ENCODE measurements at places on chromosomes 12 and 14.

DNA sequence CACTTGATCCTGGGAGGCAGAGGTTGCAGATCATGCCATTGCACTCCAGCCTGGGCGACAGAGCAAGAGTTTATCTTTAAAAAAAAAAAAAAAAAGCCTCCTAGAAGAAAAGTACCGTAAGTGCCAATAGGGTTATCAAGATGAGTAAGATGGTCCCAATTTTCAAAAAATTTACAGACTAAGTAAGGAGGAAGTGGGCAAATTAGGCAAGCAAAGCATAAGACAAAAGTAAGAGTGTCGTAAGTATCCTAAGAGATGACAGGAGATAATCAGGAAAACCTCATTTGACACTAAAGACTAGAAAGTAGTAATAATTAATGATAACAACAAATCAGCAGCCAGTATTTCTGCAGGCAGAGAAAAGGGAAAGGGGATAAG, 12.2 kb downstream of the PYM1 start:
- peaks cover 25% of the 10 kb centered on the region for H3K36me3 ChIP-seq
- no peak overlapping the region for H3K4me3 ChIP-seq
- H3K27me3 ChIP-seq: no peaks in the 10 kb centered on the region
- peak overlapping the region; percentile 9 for H3K27ac ChIP-seq
- peaks cover 36% of the 10 kb centered on the region for H3K4me1 ChIP-seq
- no peak for DNase-seq

DNA sequence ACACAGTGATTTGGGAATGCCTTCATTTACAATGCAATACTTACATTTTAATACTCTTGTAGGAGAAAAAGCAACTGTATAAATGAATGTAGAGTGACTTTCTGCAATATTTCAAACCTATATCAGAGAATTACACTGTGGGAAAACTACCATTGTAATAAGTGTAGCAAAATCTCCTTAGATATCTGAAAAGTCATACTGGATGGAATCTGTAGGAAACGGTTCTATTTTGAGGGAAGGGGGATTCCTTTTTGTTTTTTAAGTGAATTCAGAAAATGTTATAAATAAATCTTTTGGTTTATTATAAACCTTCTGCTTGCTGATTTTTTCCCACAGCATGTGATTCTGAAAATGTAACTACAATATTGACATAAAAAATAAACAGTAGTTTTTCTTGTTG, 23.0 kb downstream of the ZNF891 start:
- no peak overlapping the region for H3K4me3 ChIP-seq
- H3K4me1 ChIP-seq: no peaks in the 10 kb centered on the region
- H3K27ac ChIP-seq: no peak overlapping the region

DNA sequence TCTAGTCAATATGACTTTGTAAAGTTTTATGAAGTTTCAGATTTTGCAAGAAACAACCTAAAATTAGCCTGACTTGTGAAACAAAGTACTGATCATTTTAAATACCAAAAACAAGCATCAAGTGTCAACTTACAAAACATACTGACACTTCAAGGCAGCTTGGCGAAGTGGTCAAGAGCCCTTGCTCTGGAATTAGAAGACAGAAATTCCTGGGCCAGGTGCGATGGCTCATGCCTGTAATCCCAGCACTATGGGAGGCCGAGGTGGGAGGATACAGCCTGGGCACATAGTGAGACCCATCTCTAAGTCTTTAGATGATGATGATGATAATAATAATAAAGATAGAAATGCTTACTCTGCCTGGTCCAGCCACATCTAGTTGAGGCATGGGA, 45.4 kb upstream of the NR2C1 start:
- DNase-seq: no peak
- peak overlapping the region; percentile 81 for H3K27ac ChIP-seq
- no peaks in the 10 kb centered on the region for H3K27me3 ChIP-seq

DNA sequence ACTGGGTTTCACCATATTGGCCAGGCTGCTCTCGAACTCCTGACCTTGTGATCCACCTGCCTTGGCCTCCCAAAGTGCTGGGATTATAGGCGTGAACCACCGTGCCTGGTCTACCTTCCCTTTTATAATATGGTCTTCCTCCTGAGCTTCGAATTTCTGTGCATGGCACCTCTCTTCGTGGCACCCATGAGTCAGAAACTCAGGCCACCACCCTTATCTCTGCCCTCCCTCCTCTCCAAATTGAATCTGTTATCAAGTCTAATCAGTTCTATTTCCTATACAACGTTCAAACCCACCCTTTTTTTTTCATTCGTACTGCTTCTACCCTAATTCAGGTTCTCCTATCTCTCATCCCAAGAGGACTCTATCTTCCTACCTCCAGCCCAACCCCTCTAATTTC, 5.0 kb upstream of the TINF2 start:
- H3K36me3 ChIP-seq: no peaks in the 10 kb centered on the region
- peaks cover 4% of the 10 kb centered on the region for H3K27me3 ChIP-seq
- peaks cover 34% of the 10 kb centered on the region for H3K4me1 ChIP-seq
- H3K27ac ChIP-seq: no peak overlapping the region

DNA sequence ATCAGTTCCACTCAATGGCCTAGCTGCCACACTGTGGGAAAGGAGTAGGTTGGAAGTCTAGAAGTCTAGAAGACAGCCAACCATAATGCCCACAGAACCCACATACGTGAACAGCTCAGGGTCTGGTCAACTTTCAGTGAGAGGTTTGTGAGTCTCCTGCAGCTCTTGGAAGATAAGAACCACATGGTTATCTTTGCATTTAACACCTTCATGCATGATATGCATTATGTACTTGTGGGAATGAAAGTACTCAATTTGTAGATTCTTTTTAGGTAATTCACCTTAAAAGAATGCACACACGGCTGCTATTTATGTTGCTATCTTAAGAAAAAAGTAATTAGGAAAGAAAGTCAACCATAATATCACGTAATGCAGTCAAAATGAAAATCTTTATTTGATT, 126.7 kb downstream of the ESRRB start:
- H3K4me3 ChIP-seq: no peak overlapping the region
- no peak overlapping the region for H3K27ac ChIP-seq
- no peaks in the 10 kb centered on the region for H3K36me3 ChIP-seq

GRCh38 chr14:22761734-22762133, 4.8 kb upstream of the OXA1L start:
- H3K36me3 ChIP-seq: peaks cover 31% of the 10 kb centered on the region
- peaks cover 13% of the 10 kb centered on the region for H3K4me1 ChIP-seq
- DNase-seq: no peak
- H3K27me3 ChIP-seq: peaks cover 2% of the 10 kb centered on the region
- no peak overlapping the region for H3K4me3 ChIP-seq

DNA sequence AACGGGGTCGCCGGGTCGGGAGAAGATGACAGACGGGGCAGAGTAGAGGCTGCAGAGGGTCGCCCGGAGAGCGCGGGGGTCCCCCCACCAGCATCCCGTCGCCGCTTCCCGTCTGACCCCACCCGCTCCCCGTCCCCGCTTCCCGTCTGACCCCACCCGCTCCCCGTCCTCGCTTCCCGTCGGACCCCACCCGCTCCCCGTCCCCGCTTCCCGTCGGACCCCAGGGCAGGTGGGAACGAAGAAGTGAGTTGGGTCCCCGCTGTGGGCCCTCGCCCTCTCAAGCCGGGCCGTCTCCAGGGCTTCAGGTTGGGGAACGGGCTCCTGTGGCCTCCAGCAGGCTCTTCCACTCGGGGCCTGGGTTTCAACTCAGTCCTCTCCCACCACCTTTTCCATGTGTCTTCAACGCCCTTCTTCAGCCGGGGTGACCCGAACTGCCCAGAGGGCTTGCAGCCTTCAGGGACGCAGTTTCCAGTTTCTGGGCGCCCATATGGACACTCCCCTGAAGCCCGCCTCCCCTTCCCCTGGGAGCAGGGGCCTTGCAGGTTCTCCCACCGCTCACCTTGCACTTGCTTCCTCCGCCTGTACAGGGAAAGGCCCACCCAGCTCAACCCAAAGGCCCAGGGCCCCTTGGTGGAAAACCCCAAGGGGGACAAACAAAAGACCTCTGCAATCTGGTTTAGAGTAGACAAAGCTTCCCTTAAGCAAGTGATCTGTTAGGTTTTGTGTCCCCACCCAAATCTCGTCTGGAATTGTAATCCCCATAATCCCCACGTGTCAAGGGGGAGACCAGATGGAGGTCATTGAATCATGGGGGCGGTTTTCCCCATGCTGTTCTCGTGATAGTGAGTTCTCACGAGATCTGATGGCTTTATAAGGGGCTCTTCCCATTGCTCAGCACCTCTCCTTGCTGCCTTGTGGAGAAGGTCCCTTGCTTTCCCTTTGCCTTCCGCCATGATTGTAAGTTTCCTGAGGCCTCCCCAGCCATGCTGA, 66.5 kb downstream of the TNFAIP2 start:
- no peak overlapping the region for H3K27ac ChIP-seq
- peak overlapping the region; percentile 15 for H3K4me3 ChIP-seq
- peaks cover 29% of the 10 kb centered on the region for H3K27me3 ChIP-seq

- peaks cover 8% of the 10 kb centered on the region for H3K4me1 ChIP-seq
- H3K36me3 ChIP-seq: no peaks in the 10 kb centered on the region
- no peak overlapping the region for H3K4me3 ChIP-seq
Measured at GRCh38 chr12:26466726-26467125, 271.4 kb downstream of the SSPN start.

- no peaks in the 10 kb centered on the region for H3K36me3 ChIP-seq
- peak within 1 kb of the TSS; percentile 95 for H3K4me3 ChIP-seq
- peaks cover 53% of the 10 kb centered on the region for H3K4me1 ChIP-seq
- peak; percentile 43 for DNase-seq
- peak within 1 kb of the TSS; percentile 92 for H3K27ac ChIP-seq
- H3K27me3 ChIP-seq: peaks cover 7% of the 10 kb centered on the region
Measured at GRCh38 chr14:23009939-23010726, at the start of gene C14orf93. Gene C14orf93 (minus strand): TSS chr14:23010143. CDS start chr14:22999023, 11,120 bp downstream.

GRCh38 chr14:56953884-56954283, 143.6 kb upstream of the OTX2 start:
- no peaks in the 10 kb centered on the region for H3K4me1 ChIP-seq
- H3K36me3 ChIP-seq: no peaks in the 10 kb centered on the region
- DNase-seq: no peak
- H3K27ac ChIP-seq: no peak overlapping the region
- H3K4me3 ChIP-seq: no peak overlapping the region

GRCh38 chr12:124588751-124589267, 21.4 kb upstream of the NCOR2 start:
- H3K36me3 ChIP-seq: peaks cover 11% of the 10 kb centered on the region
- H3K4me1 ChIP-seq: peaks cover 40% of the 10 kb centered on the region
- H3K27me3 ChIP-seq: peaks cover 4% of the 10 kb centered on the region
- peak overlapping the region; percentile 51 for H3K27ac ChIP-seq
- peak overlapping the region; percentile 60 for H3K4me3 ChIP-seq
- peak; percentile 64 for DNase-seq

- no peak for DNase-seq
- H3K4me1 ChIP-seq: peaks cover 37% of the 10 kb centered on the region
- H3K27me3 ChIP-seq: no peaks in the 10 kb centered on the region
- H3K36me3 ChIP-seq: peaks cover 23% of the 10 kb centered on the region
Measured at GRCh38 chr12:59646636-59647035, 50.8 kb downstream of the SLC16A7 start.

DNA sequence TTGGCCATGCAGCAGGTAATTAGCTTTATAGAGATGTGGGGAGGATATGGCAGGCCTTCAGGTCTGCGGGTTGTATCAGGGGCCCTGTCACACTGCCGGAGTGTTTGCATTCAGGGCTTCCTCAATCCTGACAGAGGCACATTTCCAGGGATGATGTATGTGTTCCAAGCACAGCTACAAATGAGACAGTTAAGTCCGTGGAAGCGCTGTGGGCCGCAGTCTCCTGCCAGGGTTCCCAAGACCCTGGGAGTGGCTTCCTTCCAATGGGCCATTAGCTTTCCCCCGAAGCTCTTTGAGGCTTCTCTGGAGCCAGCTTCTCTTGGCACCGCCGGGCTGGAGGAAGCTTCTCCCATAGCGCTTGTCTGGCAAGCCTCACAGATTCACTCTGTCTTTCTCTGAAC, 1524.7 kb upstream of the TMEM132C start:
- no peaks in the 10 kb centered on the region for H3K36me3 ChIP-seq
- H3K4me3 ChIP-seq: no peak overlapping the region
- H3K4me1 ChIP-seq: no peaks in the 10 kb centered on the region
- no peak for DNase-seq
- H3K27ac ChIP-seq: no peak overlapping the region

DNA sequence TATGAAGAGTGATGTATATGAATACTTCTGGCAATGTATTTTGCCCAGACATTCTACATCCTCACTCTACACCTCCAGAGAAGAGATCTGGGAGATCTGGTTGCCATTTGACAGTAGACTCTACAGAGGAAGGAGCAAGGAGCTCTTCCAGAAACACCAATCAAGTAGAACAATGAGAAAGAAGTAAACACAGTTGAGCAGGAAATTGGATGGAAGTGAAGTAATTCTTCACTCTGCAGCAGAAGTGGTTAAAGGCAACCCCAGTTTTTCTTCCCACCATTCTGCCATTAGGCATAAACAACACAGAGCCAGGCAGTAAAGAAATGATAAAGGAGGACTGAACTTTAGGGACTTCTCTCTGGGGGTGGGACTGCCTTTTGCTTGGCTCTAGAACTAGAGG, 48.5 kb upstream of the PRICKLE1 start:
- H3K36me3 ChIP-seq: no peaks in the 10 kb centered on the region
- no peaks in the 10 kb centered on the region for H3K4me1 ChIP-seq
- DNase-seq: no peak
- 0 out of 2 replicates have a peak, but pooled peaks cover 2% of the 10 kb centered on the region for H3K27me3 ChIP-seq
- H3K4me3 ChIP-seq: no peak overlapping the region

GRCh38 chr12:8655421-8655820, 7.2 kb downstream of the MFAP5 start:
- DNase-seq: no peak
- H3K27ac ChIP-seq: no peak overlapping the region
- H3K27me3 ChIP-seq: no peaks in the 10 kb centered on the region
- H3K36me3 ChIP-seq: peaks cover 5% of the 10 kb centered on the region
- peaks cover 9% of the 10 kb centered on the region for H3K4me1 ChIP-seq
- no peak overlapping the region for H3K4me3 ChIP-seq

- peaks cover 68% of the 10 kb centered on the region for H3K4me1 ChIP-seq
- peaks cover 3% of the 10 kb centered on the region for H3K36me3 ChIP-seq
- H3K27ac ChIP-seq: peak overlapping the region; percentile 88
Measured at GRCh38 chr14:89425931-89426330, 8.9 kb upstream of the FOXN3 start.

DNA sequence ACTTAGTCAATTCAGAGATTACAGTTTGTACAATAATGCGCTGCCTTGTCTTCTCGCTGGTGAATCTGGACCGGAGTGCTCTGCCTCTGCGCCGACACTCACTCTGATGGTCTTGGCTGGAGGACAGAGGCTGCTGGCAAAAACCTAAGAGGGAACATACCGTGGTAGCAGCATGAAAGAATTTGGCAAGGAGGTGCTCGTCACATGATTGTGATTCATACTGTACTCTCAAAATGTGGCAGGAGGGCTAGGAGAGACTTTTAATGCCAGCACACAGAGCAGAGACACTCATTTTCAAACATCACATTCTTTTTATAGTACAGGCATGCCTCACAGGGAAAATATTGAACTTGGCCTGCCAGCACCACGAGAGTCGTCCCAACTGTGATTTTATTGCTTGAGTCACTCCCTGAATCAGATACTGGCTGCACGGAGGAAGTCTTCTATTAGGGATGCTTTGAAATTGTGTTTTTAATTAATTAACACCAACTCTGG, 67.8 kb downstream of the HMGA2 start:
- peak; percentile 100 for DNase-seq
- H3K27ac ChIP-seq: peak overlapping the region; percentile 97
- peaks cover 12% of the 10 kb centered on the region for H3K27me3 ChIP-seq
- H3K4me1 ChIP-seq: peaks cover 94% of the 10 kb centered on the region

- peak; percentile 41 for DNase-seq
- no peak overlapping the region for H3K4me3 ChIP-seq
- H3K4me1 ChIP-seq: peaks cover 27% of the 10 kb centered on the region
- H3K27ac ChIP-seq: peak overlapping the region; percentile 44
Measured at GRCh38 chr14:71089971-71090370, 182.7 kb downstream of the PCNX1 start.
